ENCODE measurements at places on chromosomes 2 and 18.

GRCh38 chr2:202152104-202152715 is 79.2 kb downstream of the KIAA2012 start:
- H3K36me3 ChIP-seq = no peaks in the 10 kb centered on the region

DNA sequence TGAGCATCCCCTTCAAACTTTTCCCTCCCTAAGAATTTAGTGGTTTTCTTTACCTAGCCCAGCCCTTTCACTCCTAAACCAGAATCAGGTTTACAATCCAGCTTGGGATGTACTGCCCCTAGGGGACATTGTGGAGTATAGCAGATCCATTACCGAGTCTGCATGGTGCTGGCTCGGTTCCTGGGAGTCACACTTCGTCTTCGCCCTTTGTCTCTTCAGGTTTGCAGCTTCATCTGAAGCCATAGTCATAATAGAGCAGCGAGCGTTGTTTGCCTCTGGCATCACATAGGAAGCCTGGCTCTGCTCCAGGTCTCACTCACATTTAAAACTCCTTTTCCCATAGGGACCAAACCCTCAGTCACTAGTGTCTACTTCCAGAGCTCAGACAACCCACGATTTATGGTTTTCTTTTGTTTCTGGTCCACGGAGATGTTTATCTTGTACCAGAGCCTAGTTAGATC is 16.8 kb upstream of the LYPD6 start:
- DNase-seq = no peak
- no peaks in the 10 kb centered on the region for H3K36me3 ChIP-seq
- H3K27me3 ChIP-seq = no peaks in the 10 kb centered on the region
- no peaks in the 10 kb centered on the region for H3K4me1 ChIP-seq
- H3K27ac ChIP-seq = no peak overlapping the region
- H3K4me3 ChIP-seq = no peak overlapping the region

GRCh38 chr2:177119099-177119498 is 93.5 kb upstream of the HNRNPA3 start:
- H3K4me1 ChIP-seq = no peaks in the 10 kb centered on the region
- H3K36me3 ChIP-seq = no peaks in the 10 kb centered on the region
- H3K27ac ChIP-seq = no peak overlapping the region
- no peaks in the 10 kb centered on the region for H3K27me3 ChIP-seq
- H3K4me3 ChIP-seq = no peak overlapping the region

DNA sequence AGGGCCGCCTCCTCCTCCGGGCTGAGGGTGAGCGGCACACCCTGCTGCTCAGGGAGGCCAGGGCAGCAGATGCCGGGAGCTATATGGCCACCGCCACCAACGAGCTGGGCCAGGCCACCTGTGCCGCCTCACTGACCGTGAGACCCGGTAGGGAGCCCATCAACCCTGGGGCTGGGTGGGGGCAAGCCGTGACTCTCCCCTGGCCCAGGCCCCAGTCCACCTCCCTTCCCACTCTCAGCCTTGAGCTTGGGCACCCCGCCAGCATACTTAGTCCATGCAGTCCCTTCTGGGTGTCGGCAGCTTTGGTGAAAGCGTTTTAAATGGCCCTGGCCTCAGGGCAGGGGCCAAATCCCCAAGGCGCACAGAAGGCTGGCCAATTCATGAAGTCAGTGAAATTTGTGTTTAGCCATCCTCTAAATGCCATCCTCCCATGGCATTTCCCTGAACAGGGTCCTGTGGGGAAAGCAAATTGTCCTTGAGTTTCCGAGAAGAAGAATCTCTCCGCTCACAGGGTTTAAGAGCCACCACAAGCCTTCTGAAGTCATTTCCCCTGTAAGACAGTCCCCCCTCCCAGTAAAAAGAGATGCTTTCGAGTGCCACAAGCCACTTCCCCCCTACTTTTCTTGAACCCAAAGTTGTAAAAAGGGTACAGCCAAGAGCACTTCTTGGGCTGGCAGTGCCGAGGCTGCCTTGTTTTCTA is 17.2 kb downstream of the SPEG start:
- H3K4me3 ChIP-seq = no peak overlapping the region
- no peaks in the 10 kb centered on the region for H3K36me3 ChIP-seq
- H3K27me3 ChIP-seq = no peaks in the 10 kb centered on the region
- H3K4me1 ChIP-seq = peaks cover 11% of the 10 kb centered on the region

- no peaks in the 10 kb centered on the region for H3K36me3 ChIP-seq
- H3K27ac ChIP-seq = no peak overlapping the region
- no peak for DNase-seq
- no peak overlapping the region for H3K4me3 ChIP-seq
- no peaks in the 10 kb centered on the region for H3K4me1 ChIP-seq
These were observed 123.5 kb downstream of the LAMA3 start for GRCh38 chr18:23812546-23813440.

DNA sequence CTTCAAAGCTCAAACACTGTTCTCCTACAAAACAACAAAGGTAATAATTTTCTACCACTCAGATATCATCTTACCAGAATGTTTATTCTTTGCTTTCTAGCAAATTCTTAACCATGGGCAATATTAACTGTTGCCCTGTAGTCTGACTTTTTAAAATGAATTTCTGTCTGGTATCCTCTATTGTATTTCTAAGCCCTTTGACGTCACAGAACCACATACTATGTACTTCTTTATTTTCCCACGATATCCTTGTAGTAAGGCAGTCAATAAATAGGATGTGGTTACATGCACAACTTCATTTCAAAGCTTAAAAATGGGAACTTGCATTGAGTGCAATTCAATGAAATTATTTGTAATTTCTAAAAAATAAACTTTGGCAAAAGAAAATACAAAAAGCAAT is 58.7 kb downstream of the THADA start:
- peaks cover 3% of the 10 kb centered on the region for H3K4me1 ChIP-seq
- no peak for DNase-seq
- H3K27me3 ChIP-seq = no peaks in the 10 kb centered on the region
- H3K36me3 ChIP-seq = no peaks in the 10 kb centered on the region
- H3K27ac ChIP-seq = no peak overlapping the region

DNA sequence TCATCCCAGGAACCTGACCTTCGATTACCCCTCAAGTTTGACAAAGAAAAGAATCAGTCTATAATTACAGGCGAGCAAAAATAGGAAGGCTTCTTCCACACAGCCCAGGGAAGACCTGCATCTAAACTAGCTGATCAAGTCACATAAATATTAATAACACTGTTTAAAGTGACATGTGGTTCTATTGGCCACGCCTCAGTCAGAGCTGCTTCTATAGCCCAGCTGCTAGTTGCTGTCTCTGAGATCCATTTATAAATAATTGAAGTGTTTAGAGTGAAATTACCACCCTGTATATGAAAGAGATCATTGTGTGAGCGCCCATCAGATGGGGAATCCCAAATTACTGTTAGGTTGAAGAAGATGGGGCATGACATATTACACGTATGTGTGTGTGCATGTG is 426.0 kb downstream of the CDH2 start:
- H3K36me3 ChIP-seq = no peaks in the 10 kb centered on the region
- H3K4me1 ChIP-seq = no peaks in the 10 kb centered on the region
- no peak for DNase-seq

DNA sequence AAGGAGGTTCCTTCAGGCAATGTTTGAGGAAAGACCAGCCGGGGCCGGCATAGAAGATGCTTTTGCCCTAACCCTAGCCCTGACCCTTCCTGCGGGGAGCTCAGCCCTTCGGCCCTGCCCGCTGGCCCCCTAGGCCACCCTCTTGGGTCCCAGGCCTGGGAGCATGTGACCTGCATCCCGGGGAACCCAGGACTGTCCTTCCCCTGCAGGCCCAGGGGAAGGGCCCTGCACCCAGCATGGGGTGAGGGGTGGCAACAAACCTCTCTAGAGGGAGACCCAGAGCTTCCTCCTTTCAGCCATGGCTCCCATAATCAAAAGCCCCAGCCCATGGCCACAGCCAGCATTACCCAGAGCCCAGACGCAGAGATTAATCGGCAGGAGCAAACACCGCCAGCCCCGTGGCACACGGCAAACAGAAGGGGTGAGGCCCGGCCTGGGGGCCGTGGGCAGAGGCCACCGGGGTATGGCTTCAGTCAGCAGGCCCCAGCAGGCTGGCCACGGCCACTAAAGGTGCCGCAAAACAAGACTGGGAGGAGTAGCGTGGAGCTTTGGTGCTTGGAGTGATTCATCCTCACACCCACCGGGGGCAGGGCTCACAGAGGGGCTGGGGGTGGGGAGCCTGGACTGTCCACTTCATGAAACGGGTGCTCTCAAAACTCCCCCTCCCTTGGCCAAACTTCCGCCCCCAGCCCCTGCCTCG is 61.6 kb upstream of the HPCAL1 start:
- H3K27me3 ChIP-seq = no peaks in the 10 kb centered on the region
- no peaks in the 10 kb centered on the region for H3K36me3 ChIP-seq
- H3K4me1 ChIP-seq = no peaks in the 10 kb centered on the region
- H3K4me3 ChIP-seq = no peak overlapping the region
- DNase-seq = peak; percentile 39

DNA sequence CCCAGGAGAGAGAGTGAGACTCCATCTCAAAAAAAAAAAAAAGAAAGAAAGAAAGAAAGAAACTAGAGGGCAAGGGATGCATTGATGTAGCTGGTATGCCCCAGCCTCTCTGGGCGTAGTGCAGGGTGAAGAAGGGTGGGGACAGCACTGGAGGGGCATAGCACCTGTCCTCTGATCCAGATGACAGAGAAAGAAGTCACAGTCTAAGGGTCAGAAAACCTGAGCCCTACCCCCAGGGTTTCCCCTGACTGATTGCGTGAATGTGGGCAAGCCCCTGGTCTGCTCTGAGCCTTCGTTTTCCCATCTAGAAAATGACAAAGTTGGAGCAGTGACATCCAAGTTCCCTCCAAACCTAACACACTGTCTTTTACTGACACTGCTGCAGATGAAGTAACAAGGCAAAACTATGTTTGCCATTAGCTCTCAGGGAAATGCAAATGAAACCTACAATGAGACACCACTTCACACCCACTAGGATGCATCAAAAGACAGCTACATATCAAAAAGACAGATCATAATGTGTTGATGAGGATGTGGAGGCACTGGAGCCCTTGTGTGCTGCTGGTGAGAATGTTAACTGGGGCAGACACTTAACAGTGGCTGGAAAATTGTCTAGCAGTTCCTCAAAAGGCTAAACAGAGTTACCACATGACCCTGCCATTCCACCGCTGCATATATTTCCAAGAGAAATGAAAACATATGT is 19.5 kb upstream of the YWHAQ start:
- no peak overlapping the region for H3K27ac ChIP-seq
- no peak overlapping the region for H3K4me3 ChIP-seq
- no peak for DNase-seq
- no peaks in the 10 kb centered on the region for H3K4me1 ChIP-seq
- H3K27me3 ChIP-seq = no peaks in the 10 kb centered on the region

DNA sequence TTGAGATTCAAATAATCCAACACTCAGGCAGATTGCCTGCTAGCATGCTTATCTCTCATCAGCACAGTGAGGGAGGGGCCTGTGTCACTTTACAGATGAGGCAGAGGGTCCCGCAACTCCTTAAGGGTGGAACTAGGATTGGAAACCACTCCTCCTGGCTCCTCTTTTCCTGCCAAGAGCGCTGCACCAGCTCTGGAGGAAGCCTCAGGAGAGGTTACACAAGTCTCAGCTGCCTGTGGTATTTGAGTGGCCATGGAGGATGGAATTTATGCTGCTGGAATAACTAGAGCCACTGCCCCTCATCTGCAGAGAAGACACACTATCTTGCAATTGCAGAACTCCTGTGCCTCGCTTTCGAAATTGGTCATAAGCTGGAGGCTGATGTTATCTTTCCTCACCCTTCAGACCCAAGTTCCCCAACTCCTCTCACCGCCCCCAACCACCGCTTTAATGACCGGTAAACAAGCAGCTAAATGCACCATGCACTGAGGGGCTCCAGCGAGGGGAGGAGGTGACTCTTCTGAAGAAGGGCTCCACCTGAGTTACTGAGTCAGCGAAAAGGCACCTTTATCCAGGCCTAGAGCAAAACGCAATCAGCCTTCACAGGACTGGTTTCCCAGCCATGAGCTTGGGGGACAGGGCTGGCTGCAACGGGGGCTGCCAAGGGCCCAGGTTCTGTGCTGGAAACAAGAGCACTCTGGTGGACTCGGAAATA is 245.8 kb downstream of the SOX11 start:
- H3K4me1 ChIP-seq = no peaks in the 10 kb centered on the region
- H3K27ac ChIP-seq = no peak overlapping the region
- no peak overlapping the region for H3K4me3 ChIP-seq
- no peaks in the 10 kb centered on the region for H3K36me3 ChIP-seq
- DNase-seq = no peak

DNA sequence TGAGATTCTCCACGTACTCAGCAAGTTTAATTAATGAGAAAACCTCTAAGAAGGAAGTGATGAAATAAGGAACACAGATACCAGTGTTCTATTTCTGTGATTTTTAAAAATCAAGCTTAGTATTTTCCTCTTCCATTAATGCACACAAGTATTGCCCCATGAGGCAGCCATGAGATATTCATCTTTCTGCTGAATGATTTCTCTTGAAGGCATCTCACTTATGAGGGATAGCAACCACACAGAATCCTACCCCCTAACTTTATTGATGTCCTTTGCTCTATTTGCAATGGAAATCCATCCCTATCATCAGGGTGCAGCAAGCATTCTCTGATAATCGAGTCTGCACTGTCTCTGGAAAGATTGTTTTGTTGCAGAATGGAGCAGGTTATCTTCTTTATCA is 244.1 kb upstream of the NRP2 start:
- H3K27ac ChIP-seq = no peak overlapping the region
- DNase-seq = no peak
- H3K4me3 ChIP-seq = no peak overlapping the region
- no peaks in the 10 kb centered on the region for H3K27me3 ChIP-seq

- no peaks in the 10 kb centered on the region for H3K4me1 ChIP-seq
- no peak for DNase-seq
- H3K27ac ChIP-seq = no peak overlapping the region
- H3K27me3 ChIP-seq = no peaks in the 10 kb centered on the region
- no peaks in the 10 kb centered on the region for H3K36me3 ChIP-seq
These were observed 91.7 kb downstream of the NUP35 start for GRCh38 chr2:183215917-183216316.

DNA sequence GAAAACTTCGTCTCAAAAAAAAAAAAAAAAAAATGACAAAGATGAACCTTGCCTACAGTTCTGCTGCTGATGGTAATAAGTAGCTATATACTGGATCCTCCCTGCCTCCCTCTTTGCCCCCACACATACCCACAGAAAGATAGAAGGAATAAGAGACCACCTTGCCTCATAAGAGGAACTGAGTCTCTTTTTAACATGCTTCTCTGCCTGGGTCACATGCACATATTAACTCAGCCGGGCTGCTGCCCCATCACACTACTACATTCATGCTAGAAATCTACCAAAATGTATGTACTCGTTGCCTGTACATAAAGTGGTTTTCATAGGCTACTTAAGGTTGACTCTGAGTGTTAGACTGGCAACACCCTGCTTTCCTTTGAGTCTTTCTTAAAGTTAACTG is 78.9 kb upstream of the B3GNT2 start:
- DNase-seq = no peak
- no peak overlapping the region for H3K4me3 ChIP-seq
- H3K27me3 ChIP-seq = no peaks in the 10 kb centered on the region
- H3K4me1 ChIP-seq = no peaks in the 10 kb centered on the region

- peak overlapping the region; percentile 8 for H3K27ac ChIP-seq
- no peak overlapping the region for H3K4me3 ChIP-seq
- H3K27me3 ChIP-seq = no peaks in the 10 kb centered on the region
- H3K36me3 ChIP-seq = no peaks in the 10 kb centered on the region
These were observed 3.8 kb downstream of the CREB1 start for GRCh38 chr2:207533461-207534008.
